ENCODE measurements at places on chromosomes 12 and 14.

DNA sequence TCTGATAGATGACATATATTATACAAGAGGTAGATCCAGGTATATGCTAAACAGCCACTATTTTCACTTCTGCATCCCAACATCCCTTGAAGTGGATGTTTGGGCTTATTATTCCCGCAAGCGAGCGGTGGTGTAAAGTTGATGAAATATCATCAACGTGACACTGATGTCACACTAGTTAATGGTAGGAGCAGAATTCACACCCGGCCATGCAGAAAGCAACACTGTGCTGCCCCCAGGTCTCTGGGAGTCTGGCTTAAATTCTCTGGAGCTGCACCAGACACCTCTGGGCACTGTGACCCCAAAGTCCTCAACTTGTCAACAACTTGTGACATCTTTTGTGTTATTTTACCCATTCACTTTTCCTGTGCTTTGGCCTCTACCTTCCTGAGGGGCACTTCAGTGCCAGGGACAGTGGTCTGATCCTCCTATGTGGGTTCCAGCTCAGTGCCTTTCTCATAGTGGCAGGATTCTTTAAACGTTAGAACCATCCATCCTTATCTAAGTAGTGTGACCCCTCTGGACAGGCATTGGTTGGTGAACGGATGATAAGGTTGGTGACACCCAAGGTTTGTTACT, 952 bp downstream of the DRAM1 start:
- DNase-seq, result no peak

DNA sequence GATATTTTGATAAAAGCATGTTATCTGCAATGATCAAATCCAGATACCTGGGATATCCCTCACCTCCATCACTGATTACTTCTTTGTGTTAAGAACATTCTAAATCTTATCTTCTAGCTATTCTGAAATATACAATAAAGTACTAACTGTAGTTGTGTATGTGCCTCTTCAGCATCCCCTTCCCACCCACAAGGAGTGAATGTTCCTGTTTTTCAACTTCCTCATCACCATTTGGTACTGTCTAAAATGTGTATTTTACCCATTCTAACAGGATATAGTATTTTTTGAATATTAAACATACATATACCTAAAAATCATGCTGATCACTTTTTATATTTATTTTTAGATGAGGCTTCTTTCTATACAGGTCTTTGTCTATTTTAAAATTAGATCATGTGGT, 1252.6 kb downstream of the TMEM121 start:
- no peak for DNase-seq

- no peak for DNase-seq
Measured at GRCh38 chr12:108394196-108394595, 55.1 kb upstream of the CMKLR1 start.

DNA sequence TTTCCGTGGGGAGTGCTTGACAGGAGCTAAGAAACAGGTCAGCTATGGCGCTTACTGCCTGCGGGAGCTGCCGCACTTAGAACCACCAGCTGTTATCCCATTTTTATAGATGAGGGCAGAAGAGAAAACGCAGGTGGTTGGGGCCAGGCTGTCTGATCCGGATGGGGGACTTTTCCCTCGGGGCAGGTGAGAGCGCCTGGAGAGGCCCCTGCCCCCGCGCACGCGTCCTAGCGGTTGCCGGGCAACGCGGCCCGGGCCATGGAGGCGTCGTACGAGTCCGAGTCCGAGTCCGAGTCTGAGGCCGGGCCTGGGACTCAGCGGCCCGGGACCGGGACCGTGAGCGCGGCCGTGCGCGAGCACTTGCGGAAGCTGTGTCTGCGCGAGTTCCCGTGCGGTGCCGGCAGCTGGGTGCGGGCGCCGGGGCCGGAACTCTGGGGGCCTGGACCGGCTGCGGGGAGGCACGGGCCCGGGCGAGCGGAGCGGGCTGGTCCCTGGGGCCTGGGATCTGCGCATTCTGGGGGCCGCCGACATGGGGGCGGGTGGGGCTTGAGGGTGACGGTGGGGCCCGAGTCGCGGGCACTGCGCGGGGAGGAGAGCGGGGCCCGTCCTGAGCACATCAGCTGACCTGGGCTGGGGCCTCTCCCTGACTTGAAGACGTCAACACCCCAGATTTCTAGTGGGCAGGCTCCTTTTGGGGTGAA, at the start of gene LRRC43:
Gene LRRC43, plus strand, starts transcription at position 237 of the 701 bp plus-strand sequence. Its CDS starts 22 bp downstream, at position 259.
- DNase-seq, result no peak

DNA sequence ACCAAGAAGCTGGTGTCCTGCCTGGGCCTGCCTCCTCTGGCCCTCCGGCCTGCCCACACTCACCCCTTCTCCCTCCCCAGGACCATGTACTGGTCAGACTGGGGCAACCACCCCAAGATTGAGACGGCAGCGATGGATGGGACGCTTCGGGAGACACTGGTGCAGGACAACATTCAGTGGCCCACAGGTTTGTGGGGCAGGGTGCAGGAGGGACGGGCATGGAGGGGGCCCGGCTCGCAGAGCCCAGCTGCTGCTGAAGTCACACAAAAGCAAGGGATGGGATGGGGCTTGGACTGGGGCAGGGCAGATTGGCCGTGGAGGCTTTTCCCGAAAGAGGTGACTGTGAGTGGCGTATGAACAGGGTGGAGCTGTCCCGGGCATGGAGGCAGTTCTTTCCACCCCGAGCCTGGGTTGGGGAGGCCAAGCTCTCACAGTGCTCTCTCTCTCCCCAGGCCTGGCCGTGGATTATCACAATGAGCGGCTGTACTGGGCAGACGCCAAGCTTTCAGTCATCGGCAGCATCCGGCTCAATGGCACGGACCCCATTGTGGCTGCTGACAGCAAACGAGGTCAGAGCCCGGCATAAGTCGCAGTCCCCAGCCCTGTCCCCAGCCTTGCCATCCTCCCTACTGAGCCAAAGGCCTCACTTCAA, 7.8 kb upstream of the NXPH4 start:
- no peak for DNase-seq

GRCh38 chr14:106291626-106292025, 765.2 kb downstream of the TMEM121 start:
- DNase-seq, result no peak

DNA sequence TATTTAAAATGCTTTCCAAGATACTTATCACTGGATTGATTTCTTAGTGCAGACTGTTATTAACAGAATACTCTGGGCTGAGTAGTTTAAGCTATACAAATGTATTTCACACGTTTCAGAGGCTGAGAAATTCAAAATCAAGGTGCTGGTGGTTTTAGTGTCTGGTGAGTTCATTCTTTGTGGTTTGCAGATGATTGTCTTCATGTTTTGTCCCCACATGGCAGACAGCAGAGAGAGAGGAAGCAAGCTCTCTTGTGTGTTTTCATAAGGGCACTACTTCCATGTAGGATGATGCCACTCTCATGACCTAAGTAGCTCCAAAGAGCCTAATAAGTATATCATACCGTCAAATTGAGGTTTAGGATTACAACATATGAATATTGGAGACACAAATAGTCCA, 1348.9 kb upstream of the FLRT2 start:
- DNase-seq, result no peak

GRCh38 chr12:107622001-107622400, 63.6 kb upstream of the PWP1 start:
- DNase-seq, result no peak

DNA sequence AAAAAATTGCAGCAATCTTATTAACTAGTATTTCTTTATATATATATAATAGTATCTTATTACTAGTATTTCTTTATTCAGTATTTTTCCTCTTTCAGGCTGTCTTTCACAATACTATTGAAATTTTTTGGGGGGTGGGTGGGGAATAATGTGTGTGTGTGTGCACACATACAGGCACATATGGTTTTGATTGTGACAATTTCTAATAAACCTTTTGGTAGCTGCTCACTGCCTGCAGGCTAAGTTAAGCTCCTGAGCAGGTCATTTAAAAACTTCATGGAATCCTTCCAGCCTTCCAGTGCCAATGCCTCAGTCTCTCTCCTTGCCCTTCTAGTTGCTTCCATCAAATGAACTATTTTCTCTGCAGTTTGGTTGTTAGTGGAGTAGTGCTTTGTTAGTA, 490.1 kb downstream of the PCNX1 start:
- DNase-seq, result no peak

GRCh38 chr12:48567731-48568130, 2.1 kb downstream of the LALBA start:
- DNase-seq, result no peak

GRCh38 chr14:69536971-69537370, 37.7 kb downstream of the CCDC177 start:
- DNase-seq, result no peak

DNA sequence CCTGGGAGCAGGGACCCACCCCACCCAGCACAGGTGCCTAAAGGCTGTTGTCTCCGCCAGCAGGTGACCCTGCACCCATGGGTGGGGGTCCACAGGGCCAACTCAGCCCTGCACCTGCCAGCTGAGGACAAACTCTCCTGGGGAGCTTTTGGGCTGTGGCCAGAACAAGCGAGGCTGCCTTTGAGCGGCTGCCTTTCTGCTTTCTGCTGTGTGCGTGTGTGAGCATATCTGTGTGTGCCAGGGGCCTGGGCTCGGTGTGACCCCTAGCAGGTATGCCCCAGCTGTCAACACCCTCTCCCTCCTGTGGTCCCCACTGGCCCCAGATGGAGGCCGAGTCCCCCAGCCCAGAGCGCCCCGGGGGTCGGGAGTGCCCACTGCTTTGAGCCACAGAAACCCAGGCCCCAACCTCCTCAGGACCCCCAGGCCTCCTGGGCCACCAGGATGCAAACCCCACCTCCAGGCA, 25.9 kb upstream of the GPR132 start:
- DNase-seq, result no peak

DNA sequence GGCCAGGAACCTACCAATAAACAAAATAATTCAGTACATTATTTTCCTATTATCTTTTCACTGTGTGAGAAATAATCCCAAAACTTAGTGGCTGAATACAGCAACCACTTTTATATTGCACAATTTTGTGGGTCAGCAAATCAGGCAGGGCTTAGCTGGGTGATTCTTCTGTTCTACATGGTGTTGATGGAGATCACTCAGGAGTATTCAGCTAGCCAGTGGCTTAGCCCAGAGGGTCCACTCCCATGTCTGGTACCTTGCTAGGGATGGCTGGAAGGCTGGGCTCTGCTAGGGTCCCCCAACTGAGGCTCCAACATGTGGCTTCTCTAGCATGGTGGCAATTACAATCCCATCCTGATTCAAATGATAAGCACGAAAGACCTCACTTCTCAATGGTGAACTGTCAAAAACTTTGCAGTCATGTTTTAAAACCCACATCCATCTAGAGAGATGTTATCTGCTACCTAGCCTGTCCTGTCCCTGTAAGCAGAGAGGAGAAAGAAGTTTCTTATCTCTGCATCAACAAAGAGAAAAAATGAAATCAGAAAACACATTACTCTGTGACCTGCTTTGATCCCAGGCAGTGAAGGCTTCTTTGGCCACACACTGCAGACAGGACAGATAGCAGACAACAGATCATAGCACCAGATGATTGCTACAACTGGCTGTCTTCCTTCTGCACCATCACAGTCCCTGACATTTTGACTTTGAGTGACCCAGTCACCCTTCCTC, 51.0 kb upstream of the MYL2 start:
- no peak for DNase-seq

GRCh38 chr12:94099632-94100031, 48.7 kb upstream of the PLXNC1 start:
- DNase-seq, result no peak

DNA sequence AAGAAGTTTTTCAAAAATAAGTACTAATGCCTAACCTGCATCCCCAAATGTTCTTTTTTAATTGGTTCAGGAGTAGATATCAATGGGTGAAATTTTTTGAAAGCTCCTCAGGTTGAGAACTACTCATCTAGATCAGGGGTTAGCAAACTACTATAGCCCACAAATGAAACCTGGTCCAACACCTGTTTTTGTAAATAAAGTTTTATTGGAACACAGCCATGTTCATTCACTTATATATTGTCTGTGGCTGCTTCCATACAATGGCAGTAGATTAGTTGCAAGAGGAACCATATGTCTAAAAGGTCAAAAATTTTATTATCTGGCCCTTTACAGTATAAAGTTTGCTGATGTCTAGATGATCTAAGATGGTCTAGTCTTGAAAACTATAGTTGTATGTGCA, 13.8 kb downstream of the PUS7L start:
- no peak for DNase-seq

DNA sequence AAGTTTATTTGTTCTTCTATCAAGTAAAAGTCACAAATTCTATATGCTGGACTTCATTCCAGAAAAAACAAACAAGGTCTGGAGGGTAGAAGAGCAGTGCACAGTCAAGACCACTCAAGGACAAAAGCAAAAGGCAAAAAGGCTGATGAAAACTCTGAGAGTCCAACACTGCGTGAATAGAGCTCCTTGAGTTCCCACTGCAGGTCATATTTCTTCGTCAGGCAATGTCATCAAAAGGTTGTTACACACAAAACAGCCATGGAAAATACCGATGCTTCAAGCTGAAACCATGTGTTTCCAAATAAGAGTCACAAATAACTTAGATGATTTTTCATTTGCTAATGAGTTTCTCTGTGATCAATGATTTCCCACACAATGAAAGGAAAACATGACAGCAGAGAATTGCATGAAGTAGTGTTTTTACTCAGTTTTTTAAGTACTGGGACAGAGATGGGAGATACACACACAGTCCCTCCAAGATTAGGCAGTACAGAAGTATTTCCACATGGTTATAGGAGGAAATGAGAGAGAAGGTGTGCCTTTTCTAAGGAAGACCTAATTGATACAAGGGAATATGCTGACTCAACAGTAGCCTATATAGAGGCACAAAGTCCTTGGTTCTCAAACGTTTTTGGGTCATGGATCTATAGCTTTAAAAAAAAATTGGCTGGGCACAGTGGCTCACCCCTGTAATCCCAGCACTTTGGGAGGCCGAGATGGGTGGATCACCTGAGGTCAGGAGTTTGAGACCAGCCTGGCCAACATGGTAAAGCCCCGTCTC, 177.7 kb downstream of the MED13L start:
- DNase-seq, result no peak

DNA sequence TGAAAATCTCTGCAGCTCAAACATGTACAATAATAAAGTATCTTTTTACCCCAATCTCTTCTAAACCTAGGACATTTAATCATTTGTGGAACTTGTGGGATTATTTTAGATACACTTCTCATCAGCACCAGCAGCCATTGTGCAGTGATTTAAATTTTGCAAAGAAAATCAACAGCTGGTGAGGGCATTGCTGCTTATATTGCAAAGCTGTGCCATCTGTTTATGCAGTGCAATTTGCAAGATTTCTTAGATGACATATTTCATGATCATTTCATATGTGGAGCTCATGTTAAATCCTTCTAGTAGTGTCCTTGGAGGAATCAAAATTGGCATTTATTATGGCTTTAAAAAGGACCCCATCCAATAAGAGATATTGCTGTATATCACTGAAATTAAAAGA, 320.7 kb downstream of the BTG1 start:
- DNase-seq, result no peak

All from stimulated activated CD8-positive, alpha-beta memory T cell treated with anti-CD3 and anti-CD28 coated beads, Interleukin-12 subunit alpha, Interleukin-12 subunit beta, amount 100 ng/mL, for 1 hour (primary cell).